HFFc6 (cell line): ENCODE measurements at places on chromosomes 2 and 18. TPM values are rescaled to one million over a fixed set of nuclear protein-coding genes. Genes with fewer than 3 reads are reported as not detected.

SSB gene
- total RNA-seq: 142 to 164 TPM (median 151 TPM) in 3 replicates

- DNase-seq: peak; percentile 82
Observed at GRCh38 chr2:112794131-112794733, 9.9 kb upstream of the IL1A start.

GRCh38 chr2:29189052-29189451, 73.8 kb downstream of the CLIP4 start:
- DNase-seq: no peak

ATP6V1C2 gene
- not detected in 3 replicates for total RNA-seq

DNA sequence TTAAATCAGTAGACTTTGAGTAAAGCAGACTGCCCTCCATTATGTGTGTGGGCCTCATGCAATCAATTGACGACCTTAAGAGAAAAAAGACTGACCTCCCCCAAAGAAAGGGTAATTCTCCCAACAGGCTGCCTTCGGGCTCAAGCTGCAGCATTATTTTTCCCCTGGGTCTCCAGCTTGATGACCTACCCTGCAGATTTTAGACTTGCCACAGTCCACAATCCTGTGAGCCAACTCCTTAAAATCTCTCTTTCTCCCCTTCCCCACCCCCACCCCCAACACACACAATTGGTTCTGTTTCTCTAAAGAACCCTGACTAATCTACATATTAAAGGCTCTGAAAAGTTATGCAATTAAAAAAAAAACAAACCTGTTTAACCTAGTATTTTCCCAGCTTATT, 89.4 kb downstream of the RNF152 start:
- DNase-seq: no peak

SKOR2 gene
- not detected in 3 replicates for total RNA-seq

GRCh38 chr2:147424766-147425165, 420.1 kb upstream of the ACVR2A start:
- no peak for DNase-seq

XDH gene
- 1.6 to 2.0 TPM (median 1.8 TPM) in 3 replicates for total RNA-seq

CHRND gene
- not detected in 3 replicates for total RNA-seq
